ENCODE measurements at places on chromosomes 4 and X. TPM values are rescaled to one million over a fixed set of nuclear protein-coding genes. Genes with fewer than 3 reads are reported as not detected.

GRCh38 chrX:153686711-153687110, 1.0 kb upstream of the SLC6A8 start:
- DNase-seq = no peak

- no peak for DNase-seq
Observed at GRCh38 chrX:117985241-117985640, 131.4 kb downstream of the KLHL13 start.

DNA sequence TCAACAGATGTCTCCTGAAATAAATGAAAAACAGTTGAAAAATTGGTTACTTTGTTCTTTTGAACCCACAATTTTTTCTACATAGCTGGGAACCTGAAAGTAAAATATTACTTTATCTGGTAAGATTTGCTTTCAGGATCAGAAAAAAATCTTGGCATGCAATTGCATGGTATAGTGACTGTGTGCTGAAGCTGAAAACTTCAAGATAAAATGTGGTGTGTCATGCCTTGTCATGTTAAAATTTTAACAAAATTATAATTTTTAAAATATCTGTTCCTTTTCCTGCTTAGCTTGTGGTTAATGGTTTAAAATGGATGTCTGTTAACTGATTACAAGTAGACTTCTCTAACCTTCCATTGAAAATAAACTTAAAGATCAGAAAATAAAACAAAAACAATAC, 904.8 kb downstream of the PDHA2 start:
- DNase-seq = no peak

GRCh38 chr4:105936901-105937300, 41.6 kb downstream of the NPNT start:
- no peak for DNase-seq

GRCh38 chrX:47864785-47865184, 28.1 kb downstream of the ZNF81 start:
- no peak for DNase-seq

DNA sequence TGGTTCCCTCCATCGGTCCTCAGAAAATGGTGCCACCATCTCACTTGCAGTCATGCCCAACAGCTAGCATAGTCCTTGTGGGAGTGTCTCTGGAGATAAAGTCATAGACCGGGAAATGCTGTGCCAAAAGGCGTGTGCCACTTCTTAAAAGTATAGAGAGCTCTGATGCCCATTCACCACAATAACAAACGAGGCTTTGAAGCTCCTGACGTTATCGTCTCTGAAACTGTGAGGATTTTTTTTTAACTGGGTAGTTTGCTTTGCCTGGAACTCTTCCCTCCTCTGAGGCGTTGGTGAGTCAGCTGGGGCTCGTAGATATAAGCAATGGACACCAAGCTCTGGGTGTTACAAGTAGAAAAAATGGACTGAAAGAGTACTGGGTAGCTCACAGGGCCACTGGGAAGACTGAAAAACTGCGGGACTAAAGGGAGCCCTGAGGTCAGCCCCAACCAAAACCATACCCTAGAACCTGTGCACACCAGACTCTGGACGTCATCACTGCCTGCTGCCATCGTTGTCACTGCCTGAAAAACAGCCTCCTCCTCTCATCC, 89.4 kb upstream of the TRIM2 start:
- DNase-seq = peak; percentile 76

DNA sequence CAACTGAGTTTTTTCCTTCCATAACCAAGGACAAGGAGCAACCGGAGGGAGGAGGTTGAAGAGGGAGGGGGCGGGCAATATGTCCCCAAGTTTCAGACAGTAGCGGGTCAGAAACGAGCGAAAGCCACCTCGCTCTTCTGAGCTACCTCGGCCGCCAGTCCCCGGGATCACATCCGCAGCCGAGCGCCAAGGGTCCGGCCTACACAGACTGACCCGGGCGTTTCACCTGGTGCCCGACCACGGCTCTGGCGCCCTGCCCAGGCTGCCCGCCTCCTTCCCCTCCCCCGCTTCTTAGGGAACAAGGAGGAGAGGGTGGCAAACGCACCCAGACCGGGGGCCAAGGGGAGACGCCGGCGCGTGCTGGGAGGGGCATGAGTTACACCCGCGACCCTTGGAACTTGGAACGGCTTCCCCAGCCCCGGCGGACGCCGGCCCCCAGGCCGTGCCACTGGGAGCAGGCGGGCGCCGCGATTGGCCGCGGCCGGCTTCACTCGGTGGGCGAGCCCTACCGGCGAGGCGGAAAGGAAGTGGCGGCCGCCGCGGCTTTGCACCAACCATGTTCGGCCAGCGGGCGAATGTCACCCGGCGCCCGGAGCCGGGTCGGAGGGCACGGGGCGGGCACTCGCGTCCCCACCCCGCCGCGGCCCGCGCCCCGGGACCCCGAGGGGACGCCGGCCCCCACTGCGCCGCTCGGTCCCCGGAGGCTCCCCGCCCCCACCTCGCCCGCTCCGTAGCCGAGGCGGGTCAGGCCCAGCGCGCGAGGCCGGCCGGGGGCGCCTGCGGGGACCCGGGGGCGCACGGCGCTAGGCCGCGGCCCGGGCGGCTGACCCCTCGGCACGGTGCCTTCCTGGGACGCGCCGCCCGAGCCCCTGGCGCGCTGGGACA, 1.5 kb downstream of the IRF2 start:
- DNase-seq = peak; percentile 95

- no peak for DNase-seq
Observed at GRCh38 chr4:71602289-71602900, 181.5 kb downstream of the GC start.

GRCh38 chrX:3141031-3141430, 99.8 kb downstream of the ARSF start:
- DNase-seq = no peak

GRCh38 chr4:156248917-156249316, 295.3 kb upstream of the CTSO start:
- no peak for DNase-seq

- no peak for DNase-seq
Observed at GRCh38 chr4:134426821-134427220, 225.2 kb upstream of the PABPC4L start.

Gene PCDH19
- total RNA-seq = 1.1 TPM

Gene CTAG2
- not detected for total RNA-seq

Gene CENPE
- 1.9 TPM for total RNA-seq

Gene MAP3K15
- not detected for total RNA-seq

Gene LPAR4
- 1.6 TPM for total RNA-seq

Gene DMRTC1
- total RNA-seq = not detected
